ENCODE measurements at places on chromosomes 4 and X.

- no peak for DNase-seq
Observed at GRCh38 chr4:185512516-185512915, 22.8 kb downstream of the PDLIM3 start.

GRCh38 chrX:81957900-81958545 lies 756.1 kb downstream of the SH3BGRL start:
- no peak for DNase-seq

DNA sequence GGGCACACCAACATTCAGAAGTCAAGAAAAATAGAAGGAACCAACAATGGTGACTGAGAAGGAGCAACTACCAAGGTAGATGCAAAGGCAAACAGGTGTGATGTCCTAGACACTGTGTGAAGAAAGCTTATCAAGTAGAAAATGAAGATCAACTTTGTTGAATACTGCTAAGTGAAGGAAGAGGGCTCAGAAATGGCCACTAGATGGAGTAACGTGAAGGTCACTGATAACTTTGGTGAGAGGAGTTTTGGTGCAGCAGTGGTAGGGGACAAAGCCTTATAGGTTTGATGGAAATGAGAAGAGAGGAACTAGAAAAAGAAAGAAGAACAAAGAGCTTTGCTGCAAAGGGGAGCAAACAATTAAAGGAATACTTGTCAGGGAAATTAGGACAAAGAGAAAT lies 23.5 kb downstream of the OTC start:
- no peak for DNase-seq

DNA sequence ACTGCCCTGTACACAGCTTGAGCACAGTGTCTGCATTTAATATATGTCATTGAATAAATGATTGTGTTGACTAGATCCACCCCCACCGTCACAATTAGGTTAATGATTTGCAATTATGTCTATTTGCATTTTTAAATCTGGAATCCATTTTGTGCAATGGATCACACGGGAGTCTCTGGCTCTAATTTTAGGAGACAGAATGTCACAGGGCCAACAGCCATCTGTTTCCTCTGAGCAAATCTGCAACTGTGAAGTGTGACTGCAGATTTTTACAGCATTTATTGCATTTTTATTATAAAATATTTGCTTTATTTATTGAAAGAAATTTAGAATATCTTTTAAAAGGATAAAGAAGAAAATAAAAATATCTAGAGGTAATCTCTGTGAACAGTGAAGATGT lies 316.8 kb downstream of the HS3ST1 start:
- no peak for DNase-seq

- no peak for DNase-seq
Observed at GRCh38 chrX:141467442-141467841, 117.1 kb downstream of the SPANXA1 start.

DNA sequence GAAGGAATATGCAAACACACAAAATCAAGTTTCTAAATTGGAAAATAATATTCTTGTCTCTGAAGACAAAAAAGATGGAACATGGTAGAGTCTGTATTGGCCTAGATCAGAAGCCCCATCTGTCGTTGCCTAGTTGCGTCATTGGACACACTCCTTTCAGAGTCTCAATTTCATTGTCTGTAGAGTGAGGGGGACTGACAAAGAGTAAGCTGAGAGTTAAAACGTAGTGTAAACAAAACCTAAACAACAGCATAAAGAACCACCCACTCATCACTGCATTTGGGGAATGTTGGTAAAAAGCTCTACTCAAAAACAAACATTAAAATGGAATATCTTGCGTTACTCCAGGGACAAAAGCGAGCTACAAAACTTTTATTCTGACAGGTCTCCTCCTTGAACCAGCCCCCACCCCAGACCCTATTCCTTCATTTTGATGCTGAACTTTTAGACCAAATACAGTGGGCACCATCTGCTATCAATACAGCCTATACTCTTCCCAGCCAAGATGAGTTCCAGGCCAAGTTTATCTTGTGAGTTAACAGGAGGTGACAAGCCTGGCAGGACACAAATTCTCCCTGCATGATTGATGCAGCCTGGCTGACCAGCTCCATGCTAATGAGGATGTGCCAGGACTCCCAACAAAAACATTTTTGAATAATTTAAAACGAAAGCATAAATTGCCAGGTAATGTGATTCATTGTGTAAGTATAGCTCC lies 125.2 kb downstream of the COL25A1 start:
- DNase-seq = no peak

- no peak for DNase-seq
Observed at GRCh38 chr4:129218360-129218759, 122.4 kb downstream of the C4orf33 start.

- no peak for DNase-seq
Observed at GRCh38 chr4:74367656-74368290, 2.8 kb downstream of the EREG start.

DNA sequence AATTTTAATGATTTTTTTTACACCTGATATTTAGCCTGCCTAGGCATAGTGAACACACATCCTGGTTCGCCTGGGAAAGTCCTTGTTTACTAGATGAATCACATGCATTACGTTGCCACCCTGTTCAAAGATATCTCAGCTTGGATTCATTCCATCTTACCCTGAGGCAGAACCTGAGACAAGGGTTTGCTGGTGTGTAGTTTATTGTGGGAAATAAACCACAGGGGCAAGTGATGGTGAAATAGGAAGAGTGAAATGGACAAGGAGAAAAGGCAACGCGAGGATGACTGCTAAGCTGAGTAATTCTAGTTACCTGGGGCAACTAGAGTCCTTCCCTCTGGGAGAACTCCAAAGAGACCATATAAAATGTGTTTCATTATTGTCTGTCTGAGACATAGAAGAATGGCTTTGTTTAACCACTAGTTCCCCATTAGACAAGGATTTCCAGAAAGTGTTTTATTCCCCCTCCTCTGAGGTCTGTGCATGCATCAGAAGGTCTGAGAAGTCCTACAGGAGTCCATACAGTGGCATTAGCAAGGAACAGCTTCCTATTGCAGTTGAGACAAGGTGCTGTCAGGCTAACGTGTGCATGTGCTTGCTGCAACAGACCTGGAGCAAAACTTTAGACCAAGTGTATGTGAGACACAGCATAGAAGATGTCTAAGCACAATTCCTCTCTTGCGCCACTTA lies 797.3 kb upstream of the FRG1 start:
- DNase-seq = no peak
